ENCODE measurements at places on chromosomes 13 and 19.

DNA sequence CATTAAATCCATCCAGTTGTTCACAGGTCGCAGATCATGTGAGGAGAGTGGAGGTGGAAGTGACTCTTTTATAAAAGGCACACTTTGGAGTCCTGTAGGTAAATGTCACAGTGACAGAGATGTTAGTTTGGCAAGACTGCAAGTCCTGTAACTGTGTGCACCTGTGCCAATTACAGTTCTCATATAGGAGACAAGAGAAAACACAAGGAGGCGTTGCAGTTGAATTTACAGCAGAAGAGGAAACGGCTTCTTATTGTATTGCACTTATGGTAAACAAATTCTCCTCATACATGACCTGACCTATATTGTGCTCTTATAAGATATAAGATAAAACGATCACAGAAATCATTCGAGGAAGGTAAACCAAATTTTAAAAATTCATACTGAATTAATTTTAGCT, 732.8 kb upstream of the SLC10A2 start:
- ATAC-seq = no peak

DNA sequence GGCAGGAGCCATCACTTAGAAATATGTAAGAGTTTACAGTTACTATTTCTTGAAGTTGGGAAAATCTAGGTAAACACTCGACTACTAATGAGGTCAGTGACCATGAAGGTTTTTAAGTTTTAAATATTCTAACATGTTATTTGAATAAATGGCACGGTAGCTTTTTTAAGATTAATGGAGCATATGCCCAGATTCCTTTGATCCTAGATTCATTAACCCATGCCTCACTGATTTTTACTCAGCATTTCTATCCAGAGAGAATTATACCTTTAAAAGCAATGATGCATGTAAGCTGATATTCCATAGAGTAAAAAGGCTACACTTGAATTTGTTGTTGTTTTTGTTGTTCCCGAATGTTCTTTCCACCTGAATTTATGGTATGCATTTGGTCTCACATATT, 541.4 kb downstream of the DACH1 start:
- ATAC-seq = no peak

GRCh38 chr19:40719414-40719894, 2.5 kb downstream of the ITPKC start:
- ATAC-seq = no peak

GRCh38 chr19:19657397-19657783, 6.1 kb downstream of the ATP13A1 start:
- ATAC-seq = no peak

GRCh38 chr13:79448413-79448812, 32.5 kb upstream of the NDFIP2 start:
- ATAC-seq = no peak

DNA sequence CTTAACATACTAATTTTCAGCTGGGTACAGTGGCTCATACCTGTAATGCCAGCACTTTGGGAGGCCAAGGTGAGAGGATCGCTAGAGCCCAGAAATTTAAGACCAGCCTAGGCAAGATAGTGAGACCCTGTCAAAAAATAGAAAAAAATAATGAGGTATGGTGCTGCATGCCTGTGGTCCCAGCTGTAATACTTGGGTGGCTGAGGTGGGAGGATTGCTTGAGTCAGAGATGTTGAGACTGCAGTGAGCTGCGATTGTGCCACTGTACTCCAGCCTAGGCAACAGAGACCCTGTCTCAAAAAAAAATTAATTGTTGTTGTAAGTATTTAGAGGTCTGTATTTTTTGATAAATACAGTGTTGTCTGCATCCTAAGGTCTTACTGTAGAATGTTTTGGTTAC, 66.8 kb downstream of the FNDC3A start:
- no peak for ATAC-seq

DNA sequence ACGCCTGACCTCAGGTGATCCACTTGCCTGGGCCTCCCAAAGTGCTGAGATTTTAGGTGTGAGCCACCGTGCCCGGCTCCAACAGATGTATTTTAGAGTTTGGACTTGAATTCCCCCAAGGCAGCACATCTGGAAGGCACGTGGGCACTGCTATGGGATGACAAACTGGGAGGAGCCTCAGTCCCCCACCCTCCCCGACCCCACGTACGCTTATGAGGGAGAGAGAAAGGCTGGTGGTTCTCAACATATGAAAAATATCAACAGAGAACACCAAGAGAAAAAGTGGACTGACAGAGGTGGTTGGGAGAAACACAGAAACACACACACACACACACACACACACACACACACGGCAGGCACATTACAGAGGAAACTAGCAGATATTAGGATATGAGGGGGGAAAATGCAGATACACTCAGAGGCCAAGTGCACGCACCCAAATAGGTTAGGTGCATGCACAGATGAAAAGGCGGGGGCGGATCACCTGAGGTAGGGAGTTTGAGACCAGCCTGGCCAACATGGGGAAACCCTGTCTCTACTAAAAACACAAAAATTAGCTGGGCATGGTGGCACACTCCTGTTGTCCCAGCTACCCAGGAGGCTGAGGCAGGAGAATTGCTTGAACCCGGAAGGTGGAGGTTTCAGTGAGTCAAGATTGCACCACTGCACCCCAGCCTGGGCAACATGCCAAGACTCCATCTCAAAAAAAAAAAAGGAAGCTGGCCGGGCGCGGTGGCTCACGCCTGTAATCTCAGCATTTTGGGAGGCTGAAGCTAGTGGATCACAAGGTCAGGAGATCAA, 3.2 kb downstream of the STX10 start:
- no peak for ATAC-seq

- ATAC-seq = no peak
Observed at GRCh38 chr13:97559030-97559429, 125.1 kb downstream of the RAP2A start.

DNA sequence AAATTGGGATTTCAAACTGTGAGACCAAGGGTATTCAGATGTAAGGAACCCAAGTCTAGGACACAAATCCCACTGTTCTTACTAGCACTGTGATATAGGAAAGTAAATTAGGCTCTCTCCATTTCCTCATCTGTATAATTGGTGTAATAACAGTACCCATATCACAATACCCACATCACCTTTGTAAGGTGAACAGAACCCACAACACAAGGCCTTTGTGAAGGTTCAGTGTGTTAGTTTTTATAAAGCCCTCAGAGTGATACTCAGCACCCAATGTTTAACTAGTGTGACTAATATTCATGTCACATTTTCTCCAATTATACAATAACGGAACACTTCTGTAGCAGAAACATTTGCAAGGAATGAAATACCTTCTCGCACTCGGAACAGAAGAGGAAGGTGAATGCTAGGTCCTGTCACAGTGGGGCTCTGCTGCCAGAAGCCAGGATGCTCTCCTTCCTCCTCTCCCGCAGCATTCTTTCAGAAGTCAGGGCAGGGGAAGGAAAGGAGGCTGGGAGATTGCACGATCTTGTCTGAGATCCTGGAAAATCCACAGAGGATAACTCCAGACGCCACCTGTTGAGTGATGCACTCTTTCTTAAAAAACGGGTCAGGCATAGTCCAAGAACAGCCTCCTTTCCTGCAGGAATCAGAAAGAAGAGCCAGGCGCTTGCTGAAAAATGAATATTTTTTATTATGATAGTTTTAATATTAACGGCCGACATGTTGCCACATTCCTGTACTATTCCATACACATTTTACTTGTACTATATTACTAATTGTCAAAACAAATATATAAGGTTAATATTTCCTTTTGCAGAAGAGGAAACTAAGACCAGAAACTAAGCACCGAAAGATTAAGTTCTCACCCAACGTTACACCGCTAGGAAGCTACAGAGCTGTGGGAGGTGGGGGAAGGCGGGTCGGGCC, 762 bp downstream of the ZNF45 start:
- no peak for ATAC-seq

DNA sequence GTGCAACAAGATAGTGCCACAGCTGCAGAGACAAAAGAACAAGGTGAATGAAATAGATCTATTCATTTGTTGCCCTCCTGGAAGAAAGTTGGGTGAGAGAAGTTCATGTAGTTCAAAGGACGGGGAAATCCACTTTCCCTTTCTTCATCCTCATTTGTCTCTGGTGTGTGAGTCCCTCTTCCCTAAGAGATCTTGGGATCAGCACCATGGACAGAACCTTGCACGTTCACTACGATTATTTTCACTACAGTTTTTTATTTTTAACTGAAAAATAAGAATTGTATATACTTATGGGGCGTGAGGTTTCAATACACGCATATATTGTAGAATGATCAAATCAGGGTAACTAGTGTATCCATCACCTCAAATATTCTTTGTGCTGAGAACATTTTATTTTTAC, 29.2 kb downstream of the NLRP5 start:
- ATAC-seq = no peak

- ATAC-seq = no peak
Observed at GRCh38 chr13:104297075-104297474, 1230.9 kb upstream of the SLC10A2 start.

GRCh38 chr13:114043421-114044053, 69.7 kb upstream of the C13orf46 start:
- ATAC-seq = peak; percentile 68

GRCh38 chr19:49924004-49924880, 4.8 kb upstream of the ATF5 start:
- ATAC-seq = peak; percentile 3

- ATAC-seq = peak; percentile 74
Observed at GRCh38 chr13:89363144-89363543, 1692.0 kb downstream of the SLITRK5 start.

DNA sequence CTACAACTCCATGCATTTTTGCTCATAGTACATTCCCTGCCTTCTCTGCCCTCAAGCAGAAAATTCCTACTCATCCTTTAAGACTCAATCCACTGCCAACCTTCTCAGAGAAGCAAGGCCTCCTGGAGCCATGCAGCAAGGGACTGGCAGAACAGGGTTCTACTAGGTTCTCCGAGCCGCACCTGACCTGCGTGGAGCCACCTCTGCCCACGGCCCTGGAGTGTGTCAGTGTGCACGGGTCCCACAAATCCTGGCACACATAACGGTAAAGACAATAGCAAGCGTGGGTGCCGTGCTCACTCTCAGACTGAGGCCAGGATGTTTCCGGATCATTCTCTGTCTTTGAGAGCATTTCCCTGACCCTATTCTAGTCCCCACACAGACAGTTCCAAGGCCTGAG, 30.0 kb downstream of the SOX1 start:
- no peak for ATAC-seq

DNA sequence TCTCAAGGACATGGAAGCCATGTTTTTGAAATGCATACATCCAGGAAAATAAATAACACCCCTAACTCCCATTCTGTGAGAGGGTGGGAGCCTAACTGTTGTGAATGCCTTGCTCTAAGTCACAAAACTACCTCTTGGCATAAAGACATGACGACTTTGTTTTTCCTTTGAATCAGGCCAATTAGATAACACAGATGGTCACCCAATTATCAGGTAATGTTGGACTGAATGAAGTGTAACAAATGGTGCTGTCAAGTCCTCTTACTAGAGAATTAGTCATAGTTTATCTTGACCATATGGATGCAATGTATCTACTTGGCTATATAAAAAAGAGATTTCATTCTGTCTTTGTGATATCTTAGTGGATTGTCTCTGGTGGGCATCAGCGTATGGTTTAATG, 553.6 kb upstream of the ATXN8OS start:
- no peak for ATAC-seq

- no peak for ATAC-seq
Observed at GRCh38 chr19:49852631-49853126, 1.7 kb downstream of the PTOV1 start.

GRCh38 chr19:45498411-45499195, at the start of gene PPM1N:
Gene PPM1N, plus strand, starts transcription at chr19:45498443. Its CDS starts 30 bp downstream, at chr19:45498473.
- peak; percentile 71 for ATAC-seq

Data from stimulated activated memory B cell treated with anti-CD40 and anti-IgM and Interleukin-4, amounts not matched to agents 10 μg/mL and 1 μg/mL and 100 μg/mL, for 72 hours (primary cell).